MCF 10A (cell line): ENCODE measurements at places on chromosomes 1 and 21. TPM values are rescaled to one million over a fixed set of nuclear protein-coding genes. Genes with fewer than 3 reads are reported as not detected.

GRCh38 chr1:109807402-109807801 is 43.7 kb upstream of the EPS8L3 start:
- no peak for DNase-seq

GRCh38 chr1:208248307-208248801 is 4.2 kb upstream of the PLXNA2 start:
- DNase-seq = no peak

GRCh38 chr1:161197560-161198193 is 1.2 kb downstream of the ADAMTS4 start:
- no peak for DNase-seq

DNA sequence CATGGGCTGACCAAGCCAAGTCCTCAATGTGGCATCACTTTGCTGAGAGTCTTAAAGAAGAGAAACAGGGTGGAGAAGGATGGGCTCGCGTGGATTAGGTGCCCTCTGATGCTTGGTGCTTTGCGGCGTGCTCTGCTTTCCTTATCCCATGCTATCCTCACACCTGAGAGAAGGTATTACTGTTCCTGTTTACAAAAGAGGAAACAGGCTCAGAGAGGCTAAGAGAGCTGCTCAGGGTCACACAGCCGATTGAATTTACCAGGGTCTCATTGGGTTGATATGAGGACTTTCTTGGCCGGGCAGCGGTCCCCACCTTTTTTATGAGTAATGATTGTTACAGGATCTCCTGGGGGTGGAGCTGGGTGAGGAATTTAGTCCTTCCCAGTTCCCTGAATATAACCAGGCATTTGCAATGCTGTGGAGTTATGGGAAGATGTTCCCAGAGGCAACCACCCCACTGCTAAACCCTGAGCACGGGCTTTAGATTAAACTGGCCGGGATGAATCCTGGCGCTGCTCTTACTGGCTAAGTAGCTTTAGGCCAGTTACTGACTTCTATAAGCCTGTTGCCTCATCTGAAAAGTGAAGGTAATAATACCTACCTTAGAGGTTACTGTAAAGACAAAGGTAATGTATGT is 4.5 kb downstream of the ASCL5 start:
- peak; percentile 50 for DNase-seq

GRCh38 chr1:239719642-239720258 is 333.4 kb downstream of the CHRM3 start:
- DNase-seq = no peak

GRCh38 chr1:26733982-26734381 is 38.2 kb downstream of the ARID1A start:
- peak; percentile 72 for DNase-seq

GRCh38 chr1:202664083-202664482 is 46.2 kb downstream of the SYT2 start:
- peak; percentile 24 for DNase-seq

GRCh38 chr1:84687714-84688462 is 2.4 kb downstream of the SSX2IP start:
- DNase-seq = no peak

DNA sequence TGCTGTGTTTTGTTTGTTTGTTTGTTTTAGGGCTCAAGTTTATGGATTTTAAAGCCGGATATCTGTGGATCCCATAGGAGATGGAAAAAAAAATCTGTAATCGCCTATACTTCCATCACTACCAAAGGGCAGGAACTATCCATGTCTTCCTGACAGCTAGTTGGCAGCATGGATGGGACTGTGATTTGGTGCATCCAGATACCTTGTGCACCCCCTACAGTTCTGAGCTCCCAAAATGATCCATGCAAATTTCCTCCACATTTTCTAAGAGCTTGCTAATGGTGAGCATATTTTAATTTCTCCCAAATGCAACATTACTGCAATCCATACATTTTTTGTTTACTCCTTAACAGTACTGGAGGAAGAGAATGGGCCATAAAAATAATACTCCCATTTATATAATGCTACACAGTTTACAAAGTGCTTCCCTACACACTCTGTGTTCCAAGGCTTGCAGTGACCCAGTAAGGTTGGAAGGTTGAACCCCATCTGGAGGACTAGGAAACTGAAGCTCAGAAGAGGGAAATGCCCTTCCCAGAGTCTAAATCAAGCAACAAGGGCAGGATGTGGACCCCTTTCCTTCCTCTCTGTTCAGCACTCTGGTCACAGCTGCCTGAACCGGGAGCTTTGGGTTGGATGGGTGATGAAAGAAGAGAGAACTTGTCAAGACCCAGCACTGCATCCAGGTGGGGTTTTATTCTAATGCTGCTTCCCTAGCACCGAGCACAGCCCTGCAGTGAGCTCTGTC is 48.0 kb downstream of the CAPN8 start:
- DNase-seq = no peak

- DNase-seq = peak; percentile 52
These were observed 56.7 kb downstream of the PTPN14 start for GRCh38 chr1:214494706-214495105.

DNA sequence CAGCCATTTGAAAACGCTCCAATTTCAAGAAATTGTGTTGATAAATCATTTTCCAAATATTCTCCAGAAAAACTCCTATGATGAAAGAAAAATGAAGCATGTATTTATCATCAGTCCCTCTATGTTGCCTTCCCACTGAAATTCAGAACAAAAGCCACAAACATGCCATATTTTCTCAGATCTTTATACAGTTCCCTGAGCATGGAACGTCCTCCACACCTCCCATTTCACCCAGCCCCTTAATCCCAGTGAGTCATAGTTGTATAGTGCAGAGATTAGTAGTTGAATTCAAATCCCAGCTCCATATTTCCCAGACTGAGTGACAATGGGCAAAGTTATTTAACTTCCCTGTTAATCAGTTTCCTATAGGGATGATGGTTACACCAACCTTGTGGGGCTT is 20.6 kb upstream of the NPL start:
- DNase-seq = peak; percentile 63

DNA sequence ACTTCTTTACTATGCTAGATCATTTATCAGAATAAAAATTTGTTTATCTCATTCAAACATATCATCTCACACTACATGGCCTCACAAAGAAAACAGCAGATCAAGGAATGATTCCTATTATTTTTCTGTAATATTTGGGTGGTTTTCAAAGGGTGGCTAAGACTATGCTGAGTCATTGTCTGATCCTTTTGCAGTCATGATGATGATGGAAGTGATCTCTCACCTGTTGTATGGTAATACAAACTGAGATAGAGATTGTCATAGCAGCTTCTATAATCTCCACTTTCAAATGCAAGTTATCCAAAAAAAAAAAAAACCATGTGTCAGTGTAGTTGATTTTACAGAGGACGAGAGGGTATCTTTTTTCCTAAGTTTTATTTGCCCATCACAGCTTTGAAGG is 37.2 kb upstream of the GBP5 start:
- no peak for DNase-seq

DNA sequence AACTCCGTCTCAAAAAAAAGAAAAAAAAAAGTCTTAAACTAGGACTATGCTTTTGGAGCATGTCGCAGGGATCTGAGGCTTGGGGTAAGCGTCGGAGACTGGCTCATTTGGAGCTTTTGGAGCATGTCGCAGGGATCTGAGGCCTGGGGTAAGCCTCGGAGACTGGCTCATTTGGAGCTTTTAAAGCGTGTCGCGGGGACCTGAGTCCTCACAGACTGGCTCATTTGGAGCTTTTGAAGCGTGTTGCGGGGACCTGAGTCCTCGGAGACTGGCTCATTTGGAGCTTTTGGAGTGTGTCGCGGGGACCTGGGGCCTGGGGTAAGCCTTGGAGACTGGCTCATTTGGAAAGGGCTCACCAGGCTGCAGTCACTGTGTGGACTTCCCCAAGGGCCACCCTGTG is 13.6 kb upstream of the TSPEAR start:
- DNase-seq = no peak

GRCh38 chr1:30452170-30452569 is 271.2 kb downstream of the MATN1 start:
- no peak for DNase-seq

DNA sequence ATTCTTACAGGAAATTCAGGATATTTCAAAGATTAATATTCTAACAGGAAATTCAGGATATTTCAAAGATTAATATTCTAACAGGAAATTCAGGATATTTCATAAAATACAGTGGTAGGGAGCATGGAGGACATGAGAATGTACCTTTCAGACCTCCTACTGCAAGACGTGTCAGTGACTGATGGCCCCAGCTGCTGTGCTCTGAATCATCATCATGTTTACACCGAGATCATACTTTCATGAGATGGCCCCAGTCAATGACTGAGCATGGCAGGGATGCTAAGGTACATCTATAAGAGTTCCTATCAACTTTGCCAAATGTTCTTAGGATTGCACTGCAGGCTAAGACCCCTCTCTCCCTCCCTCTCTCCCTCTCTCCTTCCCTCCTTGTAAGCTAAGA is 69.0 kb downstream of the HFM1 start:
- no peak for DNase-seq

- peak; percentile 74 for DNase-seq
These were observed 8.5 kb upstream of the ARF1 start for GRCh38 chr1:228073857-228074545.

DNA sequence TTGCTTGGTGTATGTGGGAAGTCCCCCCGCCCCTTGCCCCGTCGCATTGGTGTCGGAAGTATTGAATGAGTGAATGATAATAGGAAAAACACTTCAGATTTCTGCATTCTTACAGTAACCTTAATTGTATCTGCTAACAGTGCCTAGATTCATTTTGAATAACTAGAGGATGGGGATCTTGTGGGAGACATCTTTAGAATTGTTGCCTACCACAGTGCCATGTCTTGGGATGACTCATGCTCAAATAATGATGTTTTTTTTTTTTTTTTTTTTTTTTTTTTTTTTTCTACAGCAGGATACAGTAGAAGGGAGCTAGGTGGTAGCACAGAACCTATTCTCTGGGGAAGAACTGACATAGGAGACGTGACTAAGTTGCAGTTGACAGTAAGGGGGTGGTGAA is 237.9 kb downstream of the USP25 start:
- peak; percentile 12 for DNase-seq

GRCh38 chr1:239306426-239306825 is 79.9 kb upstream of the CHRM3 start:
- DNase-seq = no peak

DNA sequence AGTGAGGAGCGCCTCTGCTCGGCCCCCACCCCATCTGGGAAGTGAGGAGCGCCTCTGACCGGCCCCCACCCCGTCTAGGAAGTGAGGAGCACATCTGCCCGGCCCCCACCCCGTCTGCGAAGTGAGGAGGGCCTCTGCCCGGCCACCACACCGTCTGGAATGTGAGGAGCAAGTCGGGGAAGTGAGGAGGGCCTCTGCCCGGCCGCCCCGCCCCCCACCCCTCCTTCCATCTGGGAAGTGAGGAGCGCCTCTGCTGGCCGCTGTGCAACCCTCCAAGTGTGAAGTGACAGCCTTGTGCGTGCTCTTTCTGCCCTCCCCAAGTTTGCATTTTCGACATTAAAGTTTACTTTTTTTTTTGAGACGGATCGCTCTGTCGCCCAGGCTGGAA is 5.1 kb upstream of the ZZZ3 start:
- no peak for DNase-seq

DNA sequence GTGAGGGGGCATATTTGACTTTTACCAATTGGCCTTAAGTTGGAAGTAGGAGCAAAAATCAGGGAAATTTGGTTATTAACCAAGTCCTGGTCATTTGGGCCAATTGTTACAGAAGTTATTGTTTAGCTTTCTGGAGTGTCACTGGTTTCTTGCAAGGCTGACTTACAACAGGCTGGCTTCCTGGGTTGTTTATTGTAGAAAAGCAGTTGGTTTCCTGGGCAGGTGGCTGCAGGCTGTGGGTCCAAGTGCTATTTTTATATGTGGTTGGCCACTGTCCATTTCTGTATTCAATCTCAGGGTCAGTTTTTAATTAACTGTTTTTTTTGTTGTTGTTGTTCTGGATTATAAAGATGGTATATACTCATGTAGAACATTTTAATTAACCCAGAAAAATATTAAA is 174.1 kb downstream of the KCNJ6 start:
- DNase-seq = no peak

DNA sequence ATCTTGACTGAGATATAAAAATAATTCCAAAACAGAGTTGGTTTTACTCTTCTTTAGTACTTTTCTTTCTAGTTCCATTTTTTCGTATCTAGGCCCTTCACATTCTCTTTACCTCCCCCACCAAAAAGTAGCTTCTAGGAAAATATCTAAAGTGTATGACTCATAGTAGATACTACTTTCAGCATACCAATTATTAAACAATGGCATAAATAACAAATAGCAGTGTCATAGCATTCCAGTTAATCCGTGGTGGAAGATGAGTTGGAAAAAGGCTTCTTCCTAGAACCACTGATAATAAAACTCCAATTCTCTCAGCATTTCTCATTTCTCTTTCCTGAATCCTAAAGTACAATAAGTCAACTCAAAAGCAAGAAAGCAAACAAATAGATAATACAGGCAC is 859.0 kb upstream of the B3GALT2 start:
- peak; percentile 8 for DNase-seq

GRCh38 chr1:68703921-68704354 is 207.1 kb upstream of the DEPDC1 start:
- no peak for DNase-seq

DNA sequence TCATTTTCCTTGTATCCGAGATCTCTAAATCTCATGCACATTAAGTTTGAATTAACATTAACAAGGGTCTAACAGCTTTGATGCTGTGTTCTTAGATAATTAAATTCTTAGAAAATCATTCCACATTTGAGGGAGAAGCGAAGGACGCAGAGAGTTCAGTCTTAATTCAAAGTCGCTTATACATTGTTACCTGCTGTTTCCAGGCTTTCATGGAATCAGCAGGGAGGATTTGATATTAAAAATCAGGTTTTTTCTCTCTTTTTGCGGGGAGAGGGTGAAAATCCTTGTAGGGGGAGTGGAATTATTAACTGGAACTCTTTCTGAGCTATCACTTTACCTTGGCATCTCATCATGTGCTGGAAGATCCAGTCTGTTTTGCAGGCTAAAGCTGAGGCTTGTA is 27.7 kb upstream of the DAB1 start:
- DNase-seq = no peak

KRTAP11-1 gene
- total RNA-seq = not detected in 2 replicates

SEC16B gene
- not detected in 2 replicates for total RNA-seq

RGS13 gene
- total RNA-seq = not detected in 2 replicates

ARTN gene
- total RNA-seq = 1.9 TPM in 2 replicates
